H1 (cell line): ENCODE measurements at places on chromosomes 2 and 18. TPM values are rescaled to one million over a fixed set of nuclear protein-coding genes. Genes with fewer than 3 reads are reported as not detected.

GRCh38 chr2:15170070-15170775 is 390.9 kb downstream of the NBAS start:
- no peaks in the 10 kb centered on the region for H3K36me3 ChIP-seq
- H3K27ac ChIP-seq: no peak overlapping the region
- H3K27me3 ChIP-seq: no peaks in the 10 kb centered on the region
- H3K4me1 ChIP-seq: peaks cover 3% of the 10 kb centered on the region

DNA sequence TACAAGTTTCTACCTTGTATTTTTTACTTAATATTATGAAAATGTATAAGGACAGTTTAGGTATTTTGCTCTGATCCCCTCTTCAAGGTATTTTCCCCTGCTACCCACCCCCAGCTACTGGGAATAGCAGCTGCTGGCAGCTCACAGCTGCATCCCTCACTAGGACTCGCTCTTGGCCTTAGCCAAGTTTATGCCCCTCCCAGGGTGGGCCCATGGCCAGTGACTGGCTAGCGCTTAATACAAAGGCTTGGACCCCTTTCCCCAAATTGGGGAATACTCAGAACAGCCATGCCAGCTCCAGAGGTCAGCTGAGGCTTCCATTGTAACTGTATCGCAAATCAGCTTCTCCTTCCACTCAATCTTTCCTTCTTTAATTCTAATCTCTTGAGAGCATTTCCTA is 131.3 kb downstream of the GFPT1 start:
- no peaks in the 10 kb centered on the region for H3K4me1 ChIP-seq
- DNase-seq: no peak
- H3K27me3 ChIP-seq: no peaks in the 10 kb centered on the region

DNA sequence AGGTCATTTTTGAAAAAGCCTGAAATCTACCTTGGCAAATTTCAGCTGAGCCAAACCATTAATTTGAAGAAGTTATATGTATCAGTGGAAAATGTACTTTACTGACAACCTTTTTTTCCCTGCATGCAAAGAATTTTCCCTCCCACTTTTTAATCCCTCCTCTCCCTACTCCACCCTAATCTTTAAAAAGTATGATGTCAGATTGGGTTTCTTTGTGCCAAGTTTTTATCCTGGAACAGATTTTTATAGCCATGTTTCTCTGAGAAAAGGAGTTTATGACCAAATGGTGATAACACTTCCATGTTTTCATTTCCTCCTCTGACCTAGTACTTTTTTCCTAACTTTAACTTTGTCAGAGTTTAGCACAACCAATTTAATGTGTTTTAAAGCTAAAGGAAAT is 250.3 kb upstream of the FOSL2 start:
- H3K36me3 ChIP-seq: no peaks in the 10 kb centered on the region
- no peak for DNase-seq
- H3K4me3 ChIP-seq: no peak overlapping the region

DNA sequence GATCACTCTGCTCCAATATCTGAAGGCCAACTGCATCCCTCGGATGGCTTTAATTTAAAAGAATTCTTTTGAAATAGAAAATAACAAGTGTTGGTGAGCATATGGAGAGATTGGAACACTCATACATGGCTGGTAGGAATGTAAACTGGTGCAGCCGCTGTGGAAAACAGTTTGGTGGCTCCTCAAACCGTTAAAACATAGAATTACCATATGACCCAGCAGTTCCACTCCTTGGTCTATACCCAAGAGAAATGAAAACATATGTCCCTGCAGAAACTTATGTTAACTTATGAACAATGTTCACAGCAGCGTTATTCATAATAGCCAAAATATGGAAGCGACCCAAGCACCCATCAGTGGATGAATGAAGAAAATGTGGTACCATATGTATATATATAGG is 60.1 kb downstream of the NPAS2 start:
- H3K27me3 ChIP-seq: no peaks in the 10 kb centered on the region
- H3K36me3 ChIP-seq: no peaks in the 10 kb centered on the region
- no peak overlapping the region for H3K27ac ChIP-seq
- peaks cover 7% of the 10 kb centered on the region for H3K4me1 ChIP-seq

DNA sequence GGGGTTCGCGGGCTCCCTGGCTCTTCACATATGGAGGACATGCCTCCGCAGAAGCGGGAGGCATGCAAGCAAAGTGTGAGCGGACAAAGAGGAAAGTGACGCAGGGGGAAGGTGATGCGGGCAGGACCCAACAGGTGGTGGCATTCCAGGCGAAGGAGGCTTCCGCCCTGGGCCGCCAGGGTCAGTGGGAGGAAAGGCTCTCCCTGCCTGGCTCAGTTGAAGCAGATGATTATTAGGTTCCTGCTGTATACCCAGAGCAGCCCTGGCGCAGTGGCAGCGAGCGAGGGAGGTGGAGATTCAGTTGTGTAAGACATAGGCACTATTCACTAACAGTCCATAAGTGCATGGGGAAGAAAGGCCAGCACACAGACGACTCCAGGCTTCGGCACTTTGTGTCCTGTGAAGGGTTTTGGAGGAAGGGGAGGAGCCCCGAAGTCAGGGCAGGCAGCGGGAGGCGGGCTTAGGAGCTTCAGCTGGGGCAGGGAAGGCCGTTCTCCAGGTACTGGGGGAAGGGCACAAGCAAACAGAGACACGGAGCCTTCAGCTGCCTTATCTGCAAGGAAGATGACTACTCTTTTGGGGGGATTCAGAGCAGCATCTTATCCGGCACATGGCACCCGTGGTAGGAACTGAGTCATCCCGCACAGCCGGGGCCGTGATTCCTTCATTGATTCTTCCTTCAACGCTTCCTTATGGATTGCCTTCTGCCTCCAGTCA is 89.8 kb downstream of the TGOLN2 start:
- peak; percentile 88 for DNase-seq
- H3K27ac ChIP-seq: peak overlapping the region; percentile 86
- H3K4me1 ChIP-seq: peaks cover 30% of the 10 kb centered on the region
- no peaks in the 10 kb centered on the region for H3K27me3 ChIP-seq
- peak overlapping the region; percentile 46 for H3K4me3 ChIP-seq

GRCh38 chr2:88860421-88861075 is 169.1 kb downstream of the RPIA start:
- no peaks in the 10 kb centered on the region for H3K36me3 ChIP-seq
- no peak for DNase-seq
- peaks cover 7% of the 10 kb centered on the region for H3K4me1 ChIP-seq
- H3K27ac ChIP-seq: no peak overlapping the region
- H3K4me3 ChIP-seq: no peak overlapping the region

Gene NT5DC4
- polyA plus RNA-seq: not detected in 2 replicates

Gene CYTIP
- 0.12 and 0.17 TPM in 2 replicates for polyA plus RNA-seq

GRCh38 chr2:43882312-43882711 is 43.5 kb downstream of the ABCG8 start:
- H3K36me3 ChIP-seq: no peaks in the 10 kb centered on the region
- no peak for DNase-seq

Gene AKAIN1
- polyA plus RNA-seq: not detected in 2 replicates

Gene TUBB8B
- 1.3 TPM in 2 replicates for polyA plus RNA-seq

GRCh38 chr2:99576775-99577174 is 87.0 kb upstream of the REV1 start:
- H3K27me3 ChIP-seq: no peaks in the 10 kb centered on the region
- H3K4me3 ChIP-seq: no peak overlapping the region
- H3K4me1 ChIP-seq: no peaks in the 10 kb centered on the region; the same call in 1 of the 2 replicates
- H3K36me3 ChIP-seq: no peaks in the 10 kb centered on the region
- DNase-seq: no peak
- H3K27ac ChIP-seq: no peak overlapping the region

Gene UGT1A4
- polyA plus RNA-seq: not detected in 2 replicates

- H3K27me3 ChIP-seq: no peaks in the 10 kb centered on the region
- no peak for DNase-seq
- H3K4me3 ChIP-seq: no peak overlapping the region
- peaks cover 8% of the 10 kb centered on the region for H3K4me1 ChIP-seq
- H3K36me3 ChIP-seq: no peaks in the 10 kb centered on the region
Measured at GRCh38 chr2:99957332-99958133, 184.9 kb downstream of the AFF3 start.

- DNase-seq: no peak
- no peaks in the 10 kb centered on the region for H3K36me3 ChIP-seq
- H3K4me3 ChIP-seq: no peak overlapping the region
Measured at GRCh38 chr2:188678882-188679281, 295.3 kb upstream of the COL3A1 start.

DNA sequence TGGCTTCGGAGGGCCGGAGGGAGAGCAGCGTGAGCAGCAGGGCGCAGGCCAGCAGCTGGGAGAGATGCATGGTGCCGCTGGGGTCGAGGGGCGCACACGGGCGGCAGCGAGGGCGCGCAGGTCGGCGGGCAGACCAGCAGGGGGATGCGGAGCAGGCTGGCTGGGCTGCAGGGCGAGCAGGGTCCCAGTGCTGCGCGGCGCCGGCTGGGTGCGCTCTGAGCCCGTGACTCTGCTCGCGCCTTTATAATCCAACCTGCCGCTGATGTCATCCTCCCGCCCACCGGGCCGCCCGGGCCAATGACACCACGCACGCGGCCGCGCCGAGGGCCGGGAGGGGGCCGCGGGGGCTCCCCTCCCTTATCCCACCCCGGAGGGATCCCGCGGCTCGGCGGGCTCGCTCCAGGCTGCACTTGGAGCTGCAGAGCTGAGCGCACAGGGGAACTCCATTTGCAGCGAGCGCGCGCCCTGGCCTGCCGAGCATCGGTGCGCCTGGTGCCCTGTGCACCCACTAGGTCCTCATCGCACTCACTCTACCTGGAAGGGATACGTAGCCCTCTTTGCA is at the start of gene NPPC:
NPPC (minus strand) TSS at position 217 of the 562 bp plus-strand sequence; CDS start at position 70, 147 bp downstream.
- H3K4me3 ChIP-seq: peak within 1 kb of the TSS; percentile 61
- peak; percentile 84 for DNase-seq
- H3K27ac ChIP-seq: no peak within 1 kb of the TSS
- no peaks in the 10 kb centered on the region for H3K36me3 ChIP-seq

- no peak overlapping the region for H3K27ac ChIP-seq
- H3K4me3 ChIP-seq: no peak overlapping the region
- H3K4me1 ChIP-seq: no peaks in the 10 kb centered on the region
- no peak for DNase-seq
- H3K36me3 ChIP-seq: peaks cover 8% of the 10 kb centered on the region
Measured at GRCh38 chr18:80119111-80119510, 10.0 kb downstream of the ADNP2 start.

- DNase-seq: no peak
- H3K36me3 ChIP-seq: no peaks in the 10 kb centered on the region
- no peaks in the 10 kb centered on the region for H3K27me3 ChIP-seq
- no peaks in the 10 kb centered on the region for H3K4me1 ChIP-seq
Measured at GRCh38 chr2:56318147-56318546, 134.4 kb downstream of the CCDC85A start.

DNA sequence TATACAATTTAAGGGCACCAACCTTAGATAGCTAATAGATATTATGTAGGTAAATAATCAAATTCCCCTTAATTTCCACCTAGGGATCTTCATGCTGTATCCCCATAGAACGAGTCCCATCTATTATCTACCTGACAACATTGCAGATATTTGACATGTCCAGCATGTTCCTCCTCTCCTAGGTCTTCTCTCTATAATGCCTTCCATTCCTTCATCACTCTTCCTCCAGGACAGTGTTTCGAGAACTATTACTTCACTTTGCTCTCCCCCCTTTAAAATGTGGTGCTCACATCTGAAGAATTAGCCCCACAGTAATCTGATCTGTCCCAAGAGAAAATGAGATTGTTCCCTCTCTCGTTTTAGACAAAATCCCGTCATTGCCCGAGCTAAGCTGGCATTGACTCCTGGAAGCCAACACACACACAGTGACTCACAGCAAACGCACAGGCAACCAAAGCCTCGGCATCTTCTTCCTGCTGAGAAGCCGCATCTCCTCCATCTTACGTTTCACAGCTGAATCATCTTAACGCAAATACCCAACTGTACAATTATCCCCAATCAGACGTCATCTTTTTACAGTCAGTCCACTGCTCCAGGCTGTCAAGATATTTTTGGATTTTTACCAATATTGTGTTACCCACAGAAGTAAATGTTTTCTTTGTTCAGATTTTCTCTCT is 162.9 kb upstream of the AGAP1 start:
- no peak overlapping the region for H3K27ac ChIP-seq
- no peak overlapping the region for H3K4me3 ChIP-seq
- no peaks in the 10 kb centered on the region for H3K4me1 ChIP-seq
- no peaks in the 10 kb centered on the region for H3K36me3 ChIP-seq

GRCh38 chr18:50819027-50819727 is 639 bp downstream of the MRO start:
- peaks cover 3% of the 10 kb centered on the region; the same call in 1 of the 2 replicates for H3K4me1 ChIP-seq
- H3K27ac ChIP-seq: no peak overlapping the region
- H3K36me3 ChIP-seq: no peaks in the 10 kb centered on the region
- no peaks in the 10 kb centered on the region for H3K27me3 ChIP-seq
- DNase-seq: peak; percentile 78
- no peak overlapping the region; the same call in 1 of the 2 replicates for H3K4me3 ChIP-seq

DNA sequence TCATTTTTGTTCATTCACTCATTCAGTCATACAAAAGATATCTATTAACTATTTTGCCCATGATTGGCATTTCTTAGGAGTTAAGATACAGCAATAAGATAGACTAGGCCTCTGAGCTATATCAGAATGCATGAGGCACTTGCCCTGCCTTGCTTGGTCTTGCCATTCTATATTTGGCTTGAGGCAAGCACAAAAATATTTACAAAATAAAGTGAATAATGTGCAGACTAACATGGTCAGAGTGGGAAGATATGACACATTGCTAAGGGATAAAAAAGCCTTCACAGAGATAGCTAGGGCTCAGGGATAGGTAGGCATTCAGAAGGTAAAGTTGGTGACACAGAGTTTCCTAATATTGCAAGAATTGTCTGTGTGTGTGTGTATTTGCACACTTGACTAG is 75.0 kb upstream of the MMADHC start:
- H3K4me3 ChIP-seq: no peak overlapping the region
- H3K27ac ChIP-seq: no peak overlapping the region
- DNase-seq: no peak
- H3K36me3 ChIP-seq: no peaks in the 10 kb centered on the region
- H3K27me3 ChIP-seq: no peaks in the 10 kb centered on the region

Gene CXCR1
- not detected in 2 replicates for polyA plus RNA-seq

DNA sequence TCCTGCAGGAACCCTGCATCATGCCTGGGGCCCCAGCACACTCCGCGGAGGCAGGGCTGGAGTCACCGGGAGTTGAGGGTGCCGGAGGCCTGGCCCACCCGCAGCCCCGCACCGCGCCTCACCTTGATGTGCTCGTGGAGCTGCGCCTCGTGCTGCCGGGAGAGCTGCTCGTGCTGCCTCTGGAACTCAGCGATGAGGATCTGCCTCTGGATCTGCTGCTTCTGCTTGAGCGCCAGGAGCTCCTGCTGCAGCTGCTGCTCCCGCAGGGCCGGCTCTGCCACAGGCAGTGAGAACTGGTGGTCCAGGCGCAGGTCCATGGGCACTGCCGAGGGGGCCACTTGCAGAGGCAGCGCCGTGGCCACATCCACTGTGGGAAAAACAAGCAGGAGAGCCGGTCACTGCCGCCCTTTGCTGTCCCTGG is 211.1 kb downstream of the HDAC4 start:
- no peak overlapping the region for H3K27ac ChIP-seq
- no peak for DNase-seq
- no peaks in the 10 kb centered on the region for H3K27me3 ChIP-seq

Gene COX7A2L
- 67.1 and 114 TPM in 2 replicates for polyA plus RNA-seq

DNA sequence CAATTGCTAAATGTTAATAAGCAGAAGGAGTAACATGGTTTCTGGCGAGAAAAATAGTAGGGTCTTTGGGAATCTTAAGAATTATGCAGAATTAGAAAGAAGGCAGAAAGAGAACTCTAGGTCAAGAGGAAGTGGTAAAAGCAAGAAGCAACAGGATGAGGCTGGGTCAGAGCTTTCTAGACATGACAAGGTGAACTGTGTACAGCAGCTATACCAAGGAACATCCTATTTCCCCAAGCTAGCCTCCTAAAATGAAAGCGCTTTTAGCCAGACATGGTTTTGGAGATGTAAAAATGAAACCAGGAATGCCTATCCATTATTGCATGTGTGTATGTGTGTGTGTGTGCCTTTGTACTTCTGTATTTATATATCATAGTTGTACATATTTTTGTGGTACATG is 42.3 kb upstream of the STAT1 start:
- no peak for DNase-seq
- no peak overlapping the region for H3K27ac ChIP-seq
- no peaks in the 10 kb centered on the region for H3K4me1 ChIP-seq
- no peak overlapping the region for H3K4me3 ChIP-seq
- no peaks in the 10 kb centered on the region for H3K36me3 ChIP-seq
